ENCODE measurements at places on chromosomes 1 and 21.

GRCh38 chr21:45459171-45460010 lies 54.4 kb downstream of the COL18A1 start:
- H3K36me3 ChIP-seq: peaks cover 2% of the 10 kb centered on the region
- H3K4me1 ChIP-seq: no peaks in the 10 kb centered on the region
- no peak for DNase-seq

DNA sequence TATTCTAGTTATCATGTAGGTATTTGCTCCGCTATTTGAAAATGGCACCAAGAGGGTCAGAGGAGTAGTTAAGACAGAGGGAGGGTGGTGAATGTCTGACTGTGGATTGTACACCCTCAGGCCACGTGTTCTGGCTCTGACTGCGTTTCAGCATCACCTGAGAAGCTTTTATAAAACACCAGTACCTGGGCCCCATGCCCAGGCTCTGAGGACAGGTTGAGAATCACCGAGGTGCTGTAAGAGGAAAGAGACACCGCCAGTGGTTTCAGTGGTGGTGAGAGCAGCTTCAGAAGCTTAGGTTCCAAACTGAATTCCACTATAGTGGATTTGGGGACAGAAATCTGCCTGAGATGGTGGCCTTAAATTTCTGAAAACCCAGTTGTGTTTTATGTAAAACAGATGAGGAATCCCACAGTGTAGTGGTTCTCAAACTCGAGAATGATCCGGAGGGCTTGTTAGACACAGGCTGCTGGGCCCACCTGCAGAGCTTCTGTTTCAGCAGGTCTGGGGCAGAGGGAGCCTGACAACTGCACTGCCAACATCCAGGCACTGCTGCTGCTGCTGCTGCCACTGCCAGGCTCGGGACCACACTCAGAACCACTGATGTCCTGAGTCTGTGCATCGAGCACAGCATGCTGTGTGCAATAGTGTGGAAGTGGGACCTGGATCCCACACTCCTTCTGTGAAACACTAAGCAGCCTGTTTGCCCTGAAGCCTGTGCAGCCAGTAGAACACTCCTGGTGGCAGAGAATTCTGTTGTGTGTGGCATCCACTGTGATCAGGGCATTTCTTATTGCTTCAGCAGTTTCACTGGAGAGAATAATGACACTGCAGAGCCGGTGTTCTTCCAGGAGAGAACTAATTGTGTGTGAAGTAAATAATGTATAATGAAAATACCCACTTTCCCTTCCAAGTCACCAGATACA lies 98.7 kb downstream of the SUSD4 start:
- peaks cover 7% of the 10 kb centered on the region for H3K4me1 ChIP-seq
- no peaks in the 10 kb centered on the region for H3K36me3 ChIP-seq
- H3K4me3 ChIP-seq: no peak overlapping the region

DNA sequence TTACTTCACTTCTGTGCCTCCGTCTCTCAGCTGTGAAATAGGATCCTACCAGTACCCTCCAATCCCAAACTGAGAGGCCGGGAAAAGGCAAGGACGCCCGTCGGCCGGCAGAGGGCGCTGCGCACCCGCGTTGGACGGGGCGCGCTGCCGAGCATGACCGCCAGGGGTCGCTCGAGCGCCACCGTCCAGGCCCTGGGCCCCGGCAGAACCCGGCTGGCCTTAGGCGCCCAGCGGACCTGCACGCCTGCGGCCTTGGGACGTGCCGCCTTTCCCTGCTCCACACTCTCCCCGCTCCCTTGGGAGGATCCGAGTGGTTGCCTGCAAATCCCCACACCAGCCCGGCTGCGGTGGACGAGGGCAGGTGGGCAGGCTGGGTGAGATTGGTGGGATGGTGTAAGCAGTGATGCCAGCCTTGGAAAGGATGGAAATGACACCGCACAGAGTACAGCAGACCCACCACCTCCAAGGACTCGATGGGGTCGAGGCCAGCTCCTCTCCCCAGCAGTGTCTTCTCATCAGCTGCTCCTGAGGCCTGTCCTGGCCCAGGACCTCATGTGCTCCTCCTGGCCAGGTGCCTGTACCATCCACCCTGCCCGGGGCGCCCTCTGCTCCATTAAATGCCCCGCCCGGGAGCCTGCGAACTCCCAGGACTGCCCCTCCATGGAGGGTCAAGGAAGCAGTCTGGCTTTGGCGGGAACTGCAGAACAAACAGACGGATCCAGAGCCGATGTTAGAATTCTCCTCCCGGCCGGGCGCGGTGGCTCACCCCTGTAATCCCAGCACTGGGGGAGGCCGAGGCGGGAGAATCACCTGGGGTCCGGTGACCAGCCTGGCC lies 47.4 kb upstream of the LBR start:
- H3K27me3 ChIP-seq: no peaks in the 10 kb centered on the region
- no peak overlapping the region for H3K4me3 ChIP-seq
- peaks cover 3% of the 10 kb centered on the region for H3K4me1 ChIP-seq
- no peaks in the 10 kb centered on the region for H3K36me3 ChIP-seq

DNA sequence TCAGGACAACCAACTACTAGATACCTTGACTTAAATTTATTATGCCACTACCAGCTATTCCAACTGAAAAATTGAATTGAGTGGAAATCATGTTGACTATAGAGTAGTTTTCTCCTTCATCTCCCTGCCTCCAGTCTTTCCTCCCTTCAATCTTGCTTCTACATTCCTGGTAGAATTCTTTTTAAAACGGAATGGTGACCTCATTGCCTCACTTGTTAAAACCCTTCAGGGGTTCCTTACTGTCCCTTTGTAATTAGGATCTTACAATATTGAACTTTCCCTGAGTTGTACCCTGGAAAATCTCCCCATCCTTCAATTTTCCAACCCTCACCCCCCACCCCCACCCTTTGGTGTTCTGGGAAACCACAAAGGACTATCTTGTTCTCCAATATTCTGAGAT lies 82.8 kb upstream of the ZNF326 start:
- H3K4me3 ChIP-seq: no peak overlapping the region
- H3K27ac ChIP-seq: no peak overlapping the region
- no peaks in the 10 kb centered on the region for H3K27me3 ChIP-seq
- no peaks in the 10 kb centered on the region for H3K36me3 ChIP-seq
- DNase-seq: no peak
- H3K4me1 ChIP-seq: peaks cover 14% of the 10 kb centered on the region

GRCh38 chr21:42567861-42568260 lies 54.2 kb downstream of the SLC37A1 start:
- H3K4me3 ChIP-seq: no peak overlapping the region
- H3K27ac ChIP-seq: no peak overlapping the region
- peaks cover 3% of the 10 kb centered on the region for H3K27me3 ChIP-seq
- H3K4me1 ChIP-seq: peaks cover 16% of the 10 kb centered on the region
- no peaks in the 10 kb centered on the region for H3K36me3 ChIP-seq
- no peak for DNase-seq

DNA sequence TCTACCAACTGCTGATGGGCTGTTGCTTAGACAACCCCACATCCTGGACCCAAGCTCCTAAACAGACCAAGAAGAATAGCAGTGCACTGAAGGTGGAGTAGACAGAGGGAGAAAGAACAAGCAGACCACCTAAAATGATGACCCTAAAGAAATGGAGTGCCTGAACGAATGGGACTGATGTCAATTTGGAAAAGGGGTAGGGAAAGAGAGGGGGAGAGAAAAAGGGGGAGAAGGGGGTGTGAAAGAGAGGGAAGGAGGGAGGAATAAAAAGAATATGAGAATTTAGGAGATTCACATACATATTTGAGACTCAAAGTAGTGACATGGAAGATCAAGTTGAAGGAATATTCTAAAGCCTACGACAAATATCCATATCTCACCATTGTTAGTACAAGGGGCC lies 144.4 kb upstream of the DUSP10 start:
- DNase-seq: no peak
- H3K36me3 ChIP-seq: no peaks in the 10 kb centered on the region
- H3K27me3 ChIP-seq: no peaks in the 10 kb centered on the region
- no peak overlapping the region for H3K27ac ChIP-seq

GRCh38 chr1:66944330-66945274 lies 19.8 kb downstream of the MIER1 start:
- no peak overlapping the region for H3K27ac ChIP-seq
- DNase-seq: no peak
- H3K4me3 ChIP-seq: no peak overlapping the region
- H3K4me1 ChIP-seq: no peaks in the 10 kb centered on the region

GRCh38 chr1:228276901-228277490 lies 69.2 kb downstream of the OBSCN start:
- H3K27ac ChIP-seq: no peak overlapping the region
- peaks cover 32% of the 10 kb centered on the region for H3K36me3 ChIP-seq
- no peak for DNase-seq
- no peaks in the 10 kb centered on the region for H3K27me3 ChIP-seq
- H3K4me3 ChIP-seq: peak overlapping the region; percentile 27

- no peaks in the 10 kb centered on the region for H3K36me3 ChIP-seq
- no peak for DNase-seq
- no peaks in the 10 kb centered on the region for H3K27me3 ChIP-seq
- peaks cover 9% of the 10 kb centered on the region for H3K4me1 ChIP-seq
- H3K27ac ChIP-seq: no peak overlapping the region
These were observed 35.3 kb upstream of the BCAR3 start for GRCh38 chr1:93716941-93717368.

GRCh38 chr1:201268604-201269151 lies 14.6 kb upstream of the PKP1 start:
- H3K27ac ChIP-seq: no peak overlapping the region
- H3K36me3 ChIP-seq: no peaks in the 10 kb centered on the region
- H3K4me3 ChIP-seq: no peak overlapping the region

DNA sequence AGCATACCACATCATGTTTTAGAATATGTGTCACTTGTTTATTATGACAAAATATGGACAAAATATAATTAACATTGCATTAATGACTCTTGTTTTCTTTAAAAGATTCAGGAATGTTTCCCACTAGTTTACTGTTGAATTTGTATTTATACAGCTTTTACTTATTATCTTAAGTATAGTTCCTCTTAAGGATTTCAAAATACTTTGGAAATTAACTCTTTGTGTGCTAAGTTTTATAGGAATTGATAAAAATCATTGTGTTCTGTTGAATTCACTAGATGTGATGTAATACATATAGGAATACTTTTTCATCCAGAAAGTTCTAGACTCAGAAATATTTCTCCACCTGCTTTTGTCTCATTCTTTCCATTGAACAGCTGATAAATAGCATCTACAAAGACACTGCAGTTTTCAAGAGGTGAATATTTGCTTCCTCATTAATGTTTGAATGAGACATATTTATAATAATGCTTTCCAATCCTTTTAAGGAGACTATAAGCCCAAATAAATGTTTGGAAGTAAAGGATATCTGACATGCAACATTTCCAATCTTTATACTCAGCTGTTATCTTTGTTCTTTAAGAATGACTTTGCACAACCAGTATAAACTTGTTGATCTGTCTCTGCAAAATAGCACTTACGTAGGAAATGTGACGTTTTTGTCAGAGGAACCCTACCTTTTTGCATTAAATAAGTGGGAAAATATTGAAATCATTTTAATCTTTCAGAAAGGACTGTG lies 38.4 kb upstream of the SAMSN1 start:
- H3K27me3 ChIP-seq: no peaks in the 10 kb centered on the region
- H3K4me3 ChIP-seq: no peak overlapping the region
- H3K4me1 ChIP-seq: no peaks in the 10 kb centered on the region
- no peak for DNase-seq

GRCh38 chr1:60842304-60842703 lies 240.1 kb upstream of the NFIA start:
- no peak for DNase-seq
- no peaks in the 10 kb centered on the region for H3K36me3 ChIP-seq
- H3K4me3 ChIP-seq: no peak overlapping the region
- no peak overlapping the region for H3K27ac ChIP-seq
- no peaks in the 10 kb centered on the region for H3K4me1 ChIP-seq

DNA sequence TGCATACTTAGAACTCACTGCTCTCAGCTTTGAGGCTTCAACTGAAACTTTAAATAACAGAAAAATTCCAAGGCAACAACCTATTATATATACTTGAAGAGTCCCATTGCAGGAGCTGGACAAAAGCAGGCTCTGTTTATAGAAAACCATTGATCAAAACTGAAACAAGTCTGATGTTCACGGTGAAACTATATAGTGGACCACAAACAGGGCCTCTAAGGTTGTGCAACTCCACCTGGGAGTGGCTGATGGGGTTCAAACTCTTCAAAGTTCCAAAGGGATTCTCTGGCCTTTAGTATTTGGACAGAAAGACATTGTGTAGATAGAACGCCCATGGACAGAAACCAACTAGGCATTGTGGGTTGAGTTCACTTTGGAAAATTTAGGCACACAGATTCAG lies 140.3 kb downstream of the ZC3H11B start:
- H3K4me3 ChIP-seq: no peak overlapping the region
- H3K36me3 ChIP-seq: no peaks in the 10 kb centered on the region
- DNase-seq: no peak
- H3K27ac ChIP-seq: no peak overlapping the region
- no peaks in the 10 kb centered on the region for H3K27me3 ChIP-seq

- H3K36me3 ChIP-seq: no peaks in the 10 kb centered on the region
- H3K4me1 ChIP-seq: no peaks in the 10 kb centered on the region
- no peak overlapping the region for H3K27ac ChIP-seq
- DNase-seq: no peak
These were observed 30.5 kb downstream of the CCDC185 start for GRCh38 chr1:223423641-223424233.

DNA sequence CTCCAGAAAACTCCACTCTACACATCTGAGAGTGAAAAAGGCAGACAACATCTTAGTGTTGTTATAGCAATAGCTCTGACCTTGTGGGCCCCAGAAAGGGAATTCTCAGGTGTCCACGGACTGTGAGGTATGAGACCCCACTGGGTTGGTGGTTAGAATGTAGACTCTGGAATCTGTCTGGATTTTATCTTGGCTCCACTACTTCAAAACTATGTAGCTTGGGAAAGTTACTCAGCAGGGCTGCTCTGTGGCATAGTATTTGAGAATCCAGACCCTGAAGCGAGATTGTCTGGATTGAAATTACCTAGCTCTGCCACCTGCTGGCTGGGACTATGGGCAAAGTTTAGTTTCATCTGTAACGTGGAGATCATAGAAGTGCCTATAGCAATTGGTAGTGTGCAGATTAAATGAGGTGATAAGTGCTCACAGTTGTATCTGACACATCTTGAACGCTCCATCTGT lies 25.8 kb downstream of the PRDM2 start:
- no peaks in the 10 kb centered on the region for H3K36me3 ChIP-seq
- no peaks in the 10 kb centered on the region for H3K27me3 ChIP-seq
- H3K4me1 ChIP-seq: peaks cover 5% of the 10 kb centered on the region

GRCh38 chr1:92927870-92928269 lies 33.4 kb downstream of the DIPK1A start:
- H3K27me3 ChIP-seq: no peaks in the 10 kb centered on the region
- no peaks in the 10 kb centered on the region for H3K4me1 ChIP-seq
- no peaks in the 10 kb centered on the region for H3K36me3 ChIP-seq
- H3K27ac ChIP-seq: no peak overlapping the region
- no peak for DNase-seq

- H3K36me3 ChIP-seq: no peaks in the 10 kb centered on the region
- no peaks in the 10 kb centered on the region for H3K4me1 ChIP-seq
- H3K27ac ChIP-seq: no peak overlapping the region
- H3K4me3 ChIP-seq: no peak overlapping the region
- no peak for DNase-seq
- no peaks in the 10 kb centered on the region for H3K27me3 ChIP-seq
These were observed 414.6 kb upstream of the PTBP2 start for GRCh38 chr1:96306809-96307560.

- no peak overlapping the region for H3K4me3 ChIP-seq
- peak overlapping the region; percentile 49 for H3K27ac ChIP-seq
- H3K4me1 ChIP-seq: peaks cover 4% of the 10 kb centered on the region
- no peaks in the 10 kb centered on the region for H3K36me3 ChIP-seq
- DNase-seq: peak; percentile 67
- H3K27me3 ChIP-seq: no peaks in the 10 kb centered on the region
These were observed 17.2 kb upstream of the ZBTB8B start for GRCh38 chr1:32447469-32448185.

- no peaks in the 10 kb centered on the region for H3K27me3 ChIP-seq
- H3K4me1 ChIP-seq: no peaks in the 10 kb centered on the region
- no peak for DNase-seq
- no peak overlapping the region for H3K4me3 ChIP-seq
- no peak overlapping the region for H3K27ac ChIP-seq
These were observed 80.7 kb downstream of the MRPL37 start for GRCh38 chr1:54280651-54281050.

Measured in neuronal stem cell (in vitro differentiated cells).